ENCODE measurements at places on chromosomes 6 and 20. TPM values are rescaled to one million over a fixed set of nuclear protein-coding genes. Genes with fewer than 3 reads are reported as not detected.

UQCC2 gene
- 40.1 TPM for total RNA-seq

TP53TG5 gene
- 0.32 TPM for total RNA-seq

GCLC gene
- total RNA-seq, result 33.6 TPM

MUCL3 gene
- total RNA-seq, result not detected

TMEM151B gene
- total RNA-seq, result 0.39 TPM

TRIM10 gene
- total RNA-seq, result not detected

MICB gene
- total RNA-seq, result 3.6 TPM

GNRH2 gene
- total RNA-seq, result 5.3 TPM

FILIP1 gene
- total RNA-seq, result 107 TPM

All from cardiac muscle cell (in vitro differentiated cells and primary cell).